ENCODE measurements at places on chromosomes 3 and 15. TPM values are rescaled to one million over a fixed set of nuclear protein-coding genes. Genes with fewer than 3 reads are reported as not detected.

ZIC4 gene
- not detected for total RNA-seq

ACTR8 gene
- 29.7 TPM for total RNA-seq

SH3BP5 gene
- total RNA-seq: 22.2 TPM

ACKR2 gene
- not detected for total RNA-seq

GABRR3 gene
- not detected for total RNA-seq

SLCO2A1 gene
- total RNA-seq: under 0.01 TPM

MASP1 gene
- 6.2 TPM for total RNA-seq

LDHAL6B gene
- not detected for total RNA-seq

RETNLB gene
- total RNA-seq: not detected

AADAC gene
- 7.0 TPM for total RNA-seq

SHISA5 gene
- total RNA-seq: 87.1 TPM

RAD18 gene
- 13.2 TPM for total RNA-seq

DNAH1 gene
- total RNA-seq: 2.0 TPM

BUB1B gene
- 37.4 TPM for total RNA-seq

FAH gene
- 14.9 TPM for total RNA-seq

LXN gene
- 135 TPM for total RNA-seq

CHST14 gene
- 10.9 TPM for total RNA-seq
